SW 1271 (cell line): ENCODE measurements at places on chromosomes 16 and 17.

- no peak for DNase-seq
Measured at GRCh38 chr16:1949507-1949906, 5.0 kb downstream of the RPL3L start.

- no peak for DNase-seq
Measured at GRCh38 chr17:57422574-57423164, 166.3 kb downstream of the MSI2 start.

GRCh38 chr16:22123759-22124490, 31.6 kb downstream of the VWA3A start:
- no peak for DNase-seq

DNA sequence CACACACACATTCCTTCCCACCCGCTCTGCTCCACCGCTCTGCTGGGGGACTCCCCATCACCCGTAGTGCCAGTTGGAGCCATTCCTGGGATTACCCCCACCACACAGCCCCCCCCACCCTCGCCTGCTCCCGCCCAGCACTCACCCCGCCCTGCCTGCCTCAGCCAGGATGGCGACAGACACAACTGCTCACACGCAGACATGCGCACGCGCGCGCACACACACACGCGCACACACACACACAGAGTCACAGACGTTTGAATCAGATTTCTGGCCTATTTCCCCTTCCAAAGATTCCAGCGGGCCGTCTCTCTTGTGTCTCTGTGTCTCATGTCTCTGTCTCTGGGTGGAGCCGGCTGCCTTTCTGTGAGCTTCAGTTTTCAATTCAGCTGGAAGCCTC, 4.4 kb downstream of the CACNA1G start:
- no peak for DNase-seq

DNA sequence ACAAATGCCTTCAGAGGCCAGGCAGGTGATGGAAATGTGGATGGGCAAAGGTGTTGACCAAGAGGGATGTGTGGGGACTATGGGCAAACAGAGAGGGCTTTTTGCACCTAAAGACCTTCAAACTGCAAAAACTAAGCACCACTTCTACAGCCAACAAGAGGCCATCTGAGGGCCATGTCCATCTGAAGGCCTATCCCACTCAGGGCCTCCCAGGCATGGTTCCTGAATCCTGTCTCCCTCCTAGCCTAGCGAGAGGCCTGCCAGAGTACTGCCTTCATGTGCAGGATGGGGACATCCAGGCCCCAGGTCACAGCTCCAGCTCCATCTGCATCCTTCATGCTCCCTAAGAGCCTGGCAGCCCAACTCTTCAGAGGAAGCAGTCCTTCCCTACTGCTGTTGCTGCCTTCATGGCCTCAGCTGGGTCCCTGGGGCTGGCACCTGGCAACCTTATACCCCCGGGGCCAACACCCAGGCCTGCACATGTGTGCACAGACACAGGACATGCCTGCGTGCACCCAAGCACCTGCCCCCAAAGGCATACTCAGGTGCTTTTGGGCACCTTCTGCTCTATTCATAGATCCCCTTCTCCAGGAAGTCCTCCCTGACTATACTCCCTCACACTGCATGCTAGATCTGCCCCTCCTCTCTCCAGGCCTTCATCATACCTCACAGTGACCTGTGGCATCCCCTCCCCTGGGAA, 95.2 kb downstream of the C16orf78 start:
- no peak for DNase-seq

- DNase-seq, result no peak
Measured at GRCh38 chr16:72925631-72925979, 122.3 kb downstream of the ZFHX3 start.

DNA sequence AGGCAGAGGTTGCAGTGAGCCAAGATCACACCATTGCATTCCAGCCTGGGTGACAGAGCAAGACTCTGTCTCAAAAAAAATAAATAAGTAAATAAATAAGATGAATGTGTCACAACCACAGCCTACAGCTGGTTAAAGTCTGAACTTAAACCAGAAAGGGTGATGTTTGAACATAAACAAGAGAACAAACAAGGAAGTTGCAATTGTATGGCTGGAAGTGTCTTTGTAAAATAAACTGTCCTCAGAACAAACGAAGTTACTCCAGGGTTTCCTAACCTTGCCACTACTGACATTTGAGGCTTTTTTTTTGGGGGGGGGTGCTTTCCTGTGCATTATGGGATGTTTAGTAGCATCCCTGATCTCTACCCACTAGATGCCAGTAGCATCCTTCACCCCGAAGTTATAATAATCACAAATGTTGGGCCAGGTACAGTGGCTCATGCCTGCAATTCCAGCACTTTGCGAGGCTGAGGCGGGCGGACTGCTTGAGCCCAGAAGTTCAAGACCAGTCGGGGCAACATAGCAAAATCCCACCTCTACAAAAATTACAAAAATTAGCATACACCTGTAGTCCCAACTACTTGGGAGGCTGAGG, 119.2 kb downstream of the XYLT1 start:
- no peak for DNase-seq

DNA sequence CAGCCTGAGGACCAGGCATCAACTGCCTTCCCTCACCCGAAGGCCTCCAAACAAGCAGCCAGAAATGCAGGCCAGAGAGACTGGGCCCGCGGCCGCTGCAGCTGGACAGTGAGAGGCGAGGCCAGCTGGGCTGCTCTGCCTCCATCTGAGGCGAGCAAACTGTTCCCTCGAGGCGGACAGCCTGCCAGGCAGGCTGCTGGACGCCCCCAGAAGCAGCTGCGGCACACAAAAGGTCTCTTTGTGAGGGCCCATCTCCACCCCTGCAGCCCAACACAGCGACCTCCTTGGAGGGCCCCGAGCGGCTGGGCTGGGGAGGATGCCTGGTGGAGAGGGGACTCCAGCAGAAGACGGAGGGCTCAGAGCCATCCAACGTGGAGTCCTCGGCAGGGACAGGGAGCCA, 4.7 kb downstream of the CORO7 start:
- no peak for DNase-seq

GRCh38 chr16:69861292-69862030, 89.7 kb upstream of the CLEC18A start:
- no peak for DNase-seq

- no peak for DNase-seq
Measured at GRCh38 chr17:82231562-82232321, 2.9 kb downstream of the SLC16A3 start.

GRCh38 chr17:8158267-8159031, 4.3 kb downstream of the VAMP2 start:
- DNase-seq, result peak; percentile 87

DNA sequence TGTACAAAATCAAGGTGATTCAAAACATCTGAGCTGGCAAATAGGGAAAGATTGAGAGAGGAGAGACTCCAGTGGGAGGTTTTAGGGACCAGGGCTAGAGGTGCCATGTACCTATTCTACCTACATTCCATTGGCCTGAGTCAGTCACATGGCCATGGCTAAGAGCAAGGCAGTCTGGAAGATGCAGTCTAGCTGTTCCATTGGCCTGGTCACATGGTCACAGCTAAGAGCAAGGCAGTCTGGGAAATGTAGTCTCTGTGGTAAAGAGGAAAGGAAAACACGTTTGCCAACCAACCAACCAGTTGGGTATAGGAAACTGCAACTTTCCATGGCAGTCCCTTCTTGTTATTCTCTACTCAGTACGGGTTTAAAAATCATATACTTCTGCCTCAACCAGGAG, 369.1 kb downstream of the XYLT1 start:
- no peak for DNase-seq

DNA sequence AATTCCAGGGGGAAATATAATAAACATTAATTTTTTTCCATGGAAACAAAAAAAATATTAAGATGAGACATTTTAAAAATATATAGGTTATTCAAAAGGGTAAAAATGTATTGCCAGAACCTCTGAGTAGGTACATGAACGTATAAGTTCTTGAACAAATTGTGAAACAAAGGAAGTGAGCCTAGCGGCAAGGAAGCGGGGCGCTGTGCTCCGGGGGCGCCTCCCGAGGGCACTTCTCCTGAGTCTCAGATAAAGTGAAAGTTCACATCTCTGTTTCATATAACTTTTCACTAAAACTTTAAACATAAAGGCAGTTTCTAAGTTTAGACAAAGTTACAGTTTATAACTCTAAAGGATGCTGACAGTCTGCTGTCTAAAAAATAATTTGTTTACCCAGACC, 52.3 kb downstream of the TNRC6C start:
- no peak for DNase-seq

- DNase-seq, result no peak
Measured at GRCh38 chr16:4016005-4016352, 100.3 kb downstream of the ADCY9 start.

DNA sequence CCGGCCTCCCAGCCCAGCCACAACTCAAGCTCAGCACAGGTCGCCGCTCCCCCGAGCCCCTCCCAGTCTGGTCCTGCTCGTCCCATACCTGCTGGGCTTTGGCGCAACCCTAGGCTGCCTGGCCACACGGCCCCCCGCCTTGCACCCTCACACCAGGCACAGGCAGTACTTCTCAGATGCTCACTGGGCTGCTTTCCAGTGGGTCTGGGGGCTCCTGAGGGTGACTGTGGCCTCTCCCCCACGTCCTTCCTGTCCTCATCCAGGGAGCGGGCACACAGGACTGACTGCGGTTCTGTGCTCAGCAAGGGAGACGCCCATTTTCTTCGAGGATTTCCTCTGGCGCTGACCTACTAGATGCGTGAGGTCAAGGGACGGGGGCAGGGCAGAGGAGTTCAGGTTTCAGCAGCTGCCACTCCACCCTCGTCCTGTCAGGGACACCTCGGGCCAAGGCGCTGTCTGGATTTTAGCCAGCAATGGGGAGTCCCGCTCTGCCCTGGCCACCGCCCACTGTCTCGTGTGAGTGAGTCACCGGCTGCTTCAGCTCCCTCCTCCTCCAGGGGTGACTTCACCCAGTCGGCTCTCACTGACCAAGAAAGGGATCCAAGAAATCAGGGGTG, 115.8 kb downstream of the NPIPB11 start:
- DNase-seq, result peak; percentile 96

- DNase-seq, result no peak
Measured at GRCh38 chr16:14205666-14206065, 134.5 kb downstream of the MRTFB start.
